Omental fat pad (tissue), 4 donors: ENCODE measurements at places on chromosomes 3 and 15. TPM values are rescaled to one million over a fixed set of nuclear protein-coding genes. Genes with fewer than 3 reads are reported as not detected.

Gene RBMS3
- total RNA-seq = 92.7 TPM

Gene IVD
- 45.0 TPM for total RNA-seq

Gene CCDC80
- total RNA-seq = 42.9 TPM

Gene AGBL1
- not detected for total RNA-seq

Gene CFAP100
- total RNA-seq = not detected

Gene RARRES1
- total RNA-seq = 182 TPM

Gene TTLL3
- 58.1 TPM for total RNA-seq

DNA sequence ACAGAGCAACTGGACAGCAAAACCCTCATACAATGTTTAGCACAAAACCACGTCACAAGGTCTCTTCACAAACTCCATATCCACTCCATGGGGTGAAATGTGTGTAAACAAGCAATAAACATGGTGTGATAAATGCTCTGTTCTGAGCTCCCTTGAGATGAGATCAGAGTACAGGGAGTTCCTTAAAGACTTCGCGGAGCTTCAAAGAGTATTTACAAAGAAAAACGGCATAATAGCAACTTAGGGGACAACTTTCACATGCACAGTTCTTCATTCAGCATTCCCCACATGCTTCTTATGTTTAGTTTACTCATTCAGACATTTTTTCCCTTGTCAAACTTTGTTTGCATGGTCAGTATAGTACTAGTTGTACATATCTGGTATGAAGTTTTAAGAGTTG lies 52.5 kb upstream of the SUCLG2 start:
- DNase-seq = no peak

DNA sequence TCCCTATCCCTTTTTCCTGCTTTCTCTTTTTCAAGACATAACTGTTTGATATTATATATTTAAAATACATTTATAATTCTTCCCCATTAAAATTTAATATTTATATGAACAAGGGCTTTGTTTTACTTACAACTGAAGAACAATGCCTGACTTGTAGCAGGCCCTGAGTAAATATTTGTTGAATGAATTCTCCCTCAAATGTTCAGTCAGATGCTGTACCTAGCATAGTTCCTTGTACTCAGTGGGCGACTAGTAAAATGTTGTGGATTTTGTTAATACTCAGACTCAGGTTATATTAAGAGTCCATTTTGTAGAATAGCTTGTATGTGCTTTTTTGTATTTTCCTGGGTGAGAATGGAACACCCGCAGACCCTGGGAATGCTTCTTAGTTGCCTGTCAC lies 69.1 kb downstream of the SEC22A start:
- no peak for DNase-seq

DNA sequence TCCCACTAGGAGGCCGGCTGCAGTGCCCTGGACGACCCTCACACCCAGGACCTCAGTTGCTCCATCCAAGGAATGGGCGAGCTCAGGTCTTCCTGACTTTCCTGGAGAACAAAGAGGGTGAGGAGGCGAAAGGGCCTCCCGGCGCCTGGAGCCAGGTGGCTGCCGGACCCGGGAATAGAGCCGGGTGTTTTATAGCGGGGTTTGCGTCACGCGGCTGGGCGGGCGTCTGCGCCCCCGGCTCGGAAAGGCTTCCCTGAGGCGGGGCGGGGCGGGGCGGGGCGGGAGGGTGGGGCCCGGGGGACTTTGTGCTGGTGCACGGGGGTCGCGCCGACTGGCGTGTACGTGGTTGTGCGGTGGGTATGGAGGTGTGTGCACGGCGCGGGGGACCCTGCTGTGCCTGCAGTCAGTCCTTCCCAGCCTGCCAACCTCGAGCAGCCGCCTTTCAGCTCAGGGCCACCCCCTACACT lies 4.6 kb upstream of the PRKCD start:
- DNase-seq = no peak

DNA sequence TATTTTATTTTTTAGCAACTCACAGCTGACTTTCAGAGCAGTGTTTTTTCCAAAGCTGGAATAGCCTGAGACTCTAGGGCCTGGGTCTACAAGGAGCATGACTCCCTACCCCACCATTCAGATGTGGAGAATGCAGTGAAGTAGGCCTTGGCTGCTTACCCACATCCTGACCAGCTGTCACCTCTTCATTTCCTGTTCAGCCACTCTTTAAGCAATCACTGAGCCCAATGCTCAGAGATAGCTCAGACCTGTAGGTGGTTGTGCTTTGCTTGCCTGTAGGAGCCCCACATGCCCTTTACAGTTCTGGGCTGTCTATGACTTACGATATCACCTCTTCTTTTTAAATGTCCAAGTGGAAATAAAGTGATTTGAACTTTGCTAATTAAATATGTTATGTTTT lies 148.1 kb downstream of the NEK11 start:
- DNase-seq = no peak

DNA sequence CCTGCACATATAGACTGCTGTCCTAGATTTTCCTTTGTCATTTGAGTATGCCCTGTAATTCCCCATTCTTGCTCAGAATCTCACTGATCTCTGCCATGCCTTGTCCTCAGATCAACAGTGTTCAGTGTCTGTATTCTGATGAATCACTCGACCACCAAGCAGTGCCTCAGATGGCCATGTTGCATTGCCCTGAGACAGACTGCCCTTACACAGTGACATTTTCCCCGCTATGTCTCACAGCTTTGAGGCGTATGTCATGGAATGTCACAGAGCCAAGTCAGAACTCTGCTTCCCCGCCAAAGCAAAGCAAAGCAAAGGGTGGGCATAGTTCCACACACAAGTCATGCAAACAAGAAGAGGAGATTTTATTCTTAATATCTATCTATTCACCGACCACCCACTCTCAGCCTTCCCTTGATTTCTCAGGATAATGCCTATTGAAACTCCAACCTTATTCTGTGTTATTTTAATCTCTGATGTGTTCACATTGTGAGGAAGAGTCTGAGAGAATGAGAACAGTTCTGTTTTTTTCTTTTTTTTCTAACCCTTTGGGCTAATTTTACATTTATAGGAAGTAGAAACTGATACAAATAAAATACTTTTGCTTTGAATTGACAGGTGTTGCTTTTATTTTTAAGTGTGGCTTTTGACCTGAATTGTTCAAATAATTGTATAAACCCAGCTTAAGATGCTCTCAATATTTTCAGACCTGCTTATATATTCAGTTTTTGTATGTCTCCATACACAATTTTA lies 16.9 kb upstream of the PSMD6 start:
- no peak for DNase-seq

DNA sequence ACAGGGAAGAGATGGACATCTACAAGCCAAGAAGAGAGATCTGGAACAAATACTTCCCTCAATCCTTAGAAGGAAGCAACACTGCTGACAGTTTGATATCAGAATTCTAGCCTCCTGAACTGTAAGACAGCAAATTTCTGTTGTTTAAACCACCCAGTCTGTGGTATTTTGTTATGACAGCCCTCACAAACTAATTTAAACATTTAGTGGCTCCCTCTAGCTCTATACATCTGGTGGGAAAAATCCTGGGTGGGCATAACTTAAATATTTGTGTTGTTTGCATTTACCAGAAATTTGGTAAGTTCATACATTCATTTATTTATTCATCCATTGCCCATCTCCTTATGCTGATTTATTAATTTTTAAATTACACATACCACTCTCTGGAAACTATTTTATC lies 62.5 kb upstream of the GSK3B start:
- no peak for DNase-seq

- DNase-seq = no peak
These were observed 43.8 kb downstream of the IL5RA start for GRCh38 chr3:3066378-3066777.

DNA sequence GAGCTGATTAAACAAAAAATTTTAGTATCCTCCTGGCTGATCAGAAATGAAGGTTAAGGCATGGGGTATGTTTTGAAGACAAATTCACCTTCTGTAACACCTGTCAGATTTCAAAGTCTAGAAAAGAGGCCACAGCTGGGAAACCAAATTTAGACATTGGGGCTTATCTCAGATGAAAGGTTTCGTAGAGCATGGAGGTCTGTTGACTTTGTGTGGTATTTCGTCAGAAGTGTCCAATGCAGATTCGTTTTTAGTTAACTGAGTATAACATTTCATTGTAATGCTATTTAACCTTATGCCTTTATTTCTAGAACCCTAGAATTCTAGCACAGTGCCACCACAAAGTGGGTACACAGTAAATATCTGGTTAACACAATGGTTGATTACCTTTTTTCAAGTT lies 61.7 kb downstream of the FNDC3B start:
- no peak for DNase-seq

- DNase-seq = no peak
These were observed 123.5 kb upstream of the CRBN start for GRCh38 chr3:3302964-3303363.

DNA sequence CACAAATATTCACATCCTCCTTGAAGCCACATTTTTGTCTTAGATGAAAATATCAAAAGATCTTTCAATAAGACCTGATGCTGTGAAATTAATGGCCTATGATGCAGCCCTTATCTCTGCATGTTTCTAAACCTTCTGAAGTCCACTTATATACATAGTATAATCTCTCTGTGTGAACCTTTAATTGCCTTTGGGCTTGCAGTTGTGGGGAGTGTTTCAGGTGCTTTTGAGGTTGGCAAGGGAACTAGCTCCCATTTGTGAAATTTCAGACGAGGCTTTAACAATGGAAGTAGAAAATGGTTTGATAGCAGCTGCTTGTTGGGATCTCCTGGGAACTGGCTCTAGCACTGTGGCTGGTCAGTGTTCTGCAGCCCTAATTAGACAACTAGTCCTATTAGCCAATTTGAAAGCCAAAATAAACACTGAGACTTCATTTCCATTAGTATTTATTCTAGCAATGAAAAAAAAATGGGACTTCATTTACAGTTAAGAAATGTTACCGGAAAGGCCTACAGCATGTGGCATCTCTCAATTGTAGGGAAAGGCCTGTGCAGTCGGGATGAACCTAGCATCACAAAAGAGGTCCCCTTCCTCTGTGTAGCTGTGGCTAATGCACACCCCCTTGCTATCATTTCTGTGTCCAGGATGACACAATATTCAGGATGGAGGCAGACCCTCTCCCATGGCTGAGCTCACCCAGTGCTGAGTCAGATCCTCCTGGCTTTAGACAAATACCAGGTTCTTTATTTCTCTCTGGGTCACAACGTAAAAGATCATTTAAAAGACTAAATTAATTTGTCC lies 140.7 kb upstream of the TRIM42 start:
- DNase-seq = no peak

DNA sequence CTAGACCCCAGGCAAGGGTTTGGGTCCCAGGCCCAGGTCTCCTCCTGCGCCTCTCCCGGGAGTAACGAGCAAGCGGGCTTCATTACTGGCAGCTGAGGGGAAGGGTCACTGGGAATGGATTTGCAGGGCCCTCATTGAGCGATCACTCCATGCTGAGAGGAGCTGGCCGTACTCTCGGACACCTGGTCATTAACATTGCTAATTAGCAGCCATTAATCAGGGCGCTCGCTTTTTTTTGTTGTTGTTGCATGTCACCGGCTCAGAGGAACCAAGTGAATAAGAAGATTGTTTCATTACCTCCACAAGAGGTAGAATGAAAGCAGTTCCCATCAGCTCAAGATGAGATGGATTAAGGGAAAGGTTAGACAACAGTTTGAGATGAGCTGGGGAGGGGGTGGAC lies 293.0 kb upstream of the ATP11B start:
- no peak for DNase-seq

- no peak for DNase-seq
These were observed 71.9 kb downstream of the SMAD3 start for GRCh38 chr15:67137319-67137718.

GRCh38 chr3:43071313-43071893 lies 34.5 kb downstream of the POMGNT2 start:
- DNase-seq = no peak

- no peak for DNase-seq
These were observed 60.8 kb upstream of the ZBTB38 start for GRCh38 chr3:141307351-141308059.

DNA sequence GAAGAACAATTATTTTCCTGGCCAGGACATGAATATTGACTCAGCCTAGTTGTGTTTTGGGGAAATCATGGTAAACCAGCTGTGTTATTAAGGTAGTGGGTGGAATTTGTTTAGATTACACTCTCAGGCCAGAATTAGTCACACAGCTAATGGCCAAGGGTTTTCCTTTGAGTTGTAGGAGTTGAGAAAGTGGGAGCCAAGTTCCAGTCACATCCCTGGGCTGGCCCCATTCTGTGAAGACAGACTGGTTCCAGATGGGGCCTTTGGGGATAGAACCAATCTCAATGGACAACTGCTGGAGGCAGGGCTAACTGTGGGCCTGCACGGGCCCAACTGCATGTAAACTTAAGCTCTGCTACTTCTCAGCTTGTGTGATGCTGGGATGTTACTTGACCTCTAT lies 1.4 kb upstream of the RASL12 start:
- no peak for DNase-seq

DNA sequence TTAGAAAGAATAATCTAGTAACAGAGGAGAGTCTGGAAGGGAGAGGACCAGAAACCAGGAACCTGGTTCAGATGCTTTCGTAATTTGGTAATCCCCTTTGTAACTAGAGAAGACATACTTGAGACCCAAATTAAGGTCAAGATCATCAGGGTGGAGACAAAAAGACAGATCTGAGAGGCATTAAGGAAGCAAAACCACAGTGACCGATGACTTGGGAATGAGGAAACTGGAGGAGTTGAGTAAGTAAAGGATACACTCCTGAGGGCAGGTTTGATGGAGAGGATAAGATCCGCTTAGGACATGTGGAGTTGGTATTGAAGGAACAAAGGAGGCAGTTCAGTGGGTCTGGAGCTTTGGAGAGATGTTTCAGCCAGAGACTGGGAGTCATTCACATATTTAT lies 23.6 kb upstream of the BCL2A1 start:
- no peak for DNase-seq

DNA sequence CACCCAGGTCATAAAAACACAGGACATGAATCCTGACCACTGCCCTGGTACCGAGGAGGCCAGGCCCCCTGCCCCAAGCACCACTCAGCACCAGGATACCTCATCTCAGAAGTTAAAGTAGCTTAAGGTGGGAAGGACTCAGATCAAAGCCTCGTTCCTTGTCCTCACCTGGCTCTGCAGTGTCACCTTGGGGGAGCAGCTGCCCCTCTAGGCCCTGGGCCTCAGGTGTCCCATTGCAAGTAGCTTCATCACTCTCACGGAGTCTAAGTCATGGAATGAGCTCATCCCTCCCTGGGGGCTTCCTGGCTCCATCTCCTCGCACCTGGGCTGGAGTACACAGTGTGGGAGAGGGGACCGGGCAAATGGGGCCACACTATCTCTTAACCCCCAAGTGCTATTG lies 148.0 kb downstream of the TPRA1 start:
- peak; percentile 12 for DNase-seq

DNA sequence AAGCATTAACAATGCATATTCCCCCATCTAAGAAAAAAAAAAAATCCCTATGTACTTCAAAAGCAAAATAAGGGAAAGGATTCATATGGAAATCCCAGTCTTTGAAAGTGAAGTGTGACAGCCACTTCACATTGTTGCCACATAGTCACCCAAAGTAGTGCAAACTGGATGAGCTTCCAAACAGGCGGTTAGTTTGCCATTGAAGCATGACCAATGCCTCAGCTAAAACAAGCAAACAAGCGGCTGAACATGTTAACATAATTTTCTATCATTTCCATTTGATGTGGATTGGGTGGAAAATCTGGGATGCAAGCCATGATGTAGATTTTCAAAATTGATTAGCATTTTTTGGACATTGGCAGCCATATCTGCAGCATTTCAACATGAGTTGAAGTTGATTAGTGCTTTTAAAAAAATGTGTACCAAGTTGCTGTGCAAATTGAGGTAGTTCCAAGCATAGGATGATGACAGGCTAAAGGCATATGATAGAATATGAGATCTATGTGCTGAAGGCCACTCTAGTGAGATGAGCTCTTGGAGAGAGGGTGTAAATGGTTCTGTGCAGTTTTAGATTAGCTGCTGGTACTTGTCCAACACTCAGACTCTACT lies 405.2 kb downstream of the NR2F2 start:
- no peak for DNase-seq
